ENCODE measurements at places on chromosomes 5 and 9. TPM values are rescaled to one million over a fixed set of nuclear protein-coding genes. Genes with fewer than 3 reads are reported as not detected.

- DNase-seq = no peak
These were observed 28.2 kb downstream of the MRPL36 start for GRCh38 chr5:1771149-1772065.

DNA sequence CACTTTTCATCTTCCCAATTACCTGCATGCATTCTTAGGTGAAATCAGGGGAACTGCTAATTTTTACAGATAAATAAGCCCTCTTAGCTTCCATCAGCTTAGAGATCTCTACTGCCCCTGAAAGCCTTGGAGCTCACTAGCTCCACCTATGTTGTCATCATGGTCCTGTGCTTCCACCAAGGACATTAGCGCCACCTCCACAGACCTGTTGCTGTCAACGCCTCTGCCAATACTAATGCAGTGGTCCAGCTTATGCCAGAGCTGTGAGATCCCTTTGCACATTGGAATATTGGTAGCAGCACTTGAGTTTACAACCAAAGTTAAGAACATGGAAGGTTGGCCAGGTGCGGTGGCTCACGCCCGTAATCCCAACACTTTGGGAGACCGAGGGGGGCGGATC is 7.7 kb upstream of the SHISAL2B start:
- DNase-seq = no peak

DNA sequence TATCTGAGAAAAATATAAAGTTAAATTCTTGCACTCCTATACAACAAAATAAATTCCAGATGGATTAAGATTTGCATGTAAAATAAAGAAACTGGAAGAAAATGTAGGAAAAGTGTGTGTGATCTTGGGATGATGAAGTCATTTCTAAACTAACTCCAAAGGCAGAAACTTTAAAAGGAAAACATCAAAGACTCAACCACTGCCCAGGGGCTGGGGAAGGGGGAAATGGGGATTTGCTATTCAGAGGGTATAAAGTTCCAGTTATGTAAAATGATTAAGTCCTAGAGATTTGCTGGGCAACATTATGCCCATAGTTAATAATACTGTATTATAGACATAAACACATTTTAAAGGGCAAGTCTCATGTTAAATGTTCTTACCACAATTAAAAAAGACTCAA is 254.5 kb downstream of the DEPDC1B start:
- no peak for DNase-seq

- no peak for DNase-seq
These were observed 172.2 kb downstream of the CDC42SE2 start for GRCh38 chr5:131436081-131436480.

Gene NAIP
- 17.3 TPM for total RNA-seq

DNA sequence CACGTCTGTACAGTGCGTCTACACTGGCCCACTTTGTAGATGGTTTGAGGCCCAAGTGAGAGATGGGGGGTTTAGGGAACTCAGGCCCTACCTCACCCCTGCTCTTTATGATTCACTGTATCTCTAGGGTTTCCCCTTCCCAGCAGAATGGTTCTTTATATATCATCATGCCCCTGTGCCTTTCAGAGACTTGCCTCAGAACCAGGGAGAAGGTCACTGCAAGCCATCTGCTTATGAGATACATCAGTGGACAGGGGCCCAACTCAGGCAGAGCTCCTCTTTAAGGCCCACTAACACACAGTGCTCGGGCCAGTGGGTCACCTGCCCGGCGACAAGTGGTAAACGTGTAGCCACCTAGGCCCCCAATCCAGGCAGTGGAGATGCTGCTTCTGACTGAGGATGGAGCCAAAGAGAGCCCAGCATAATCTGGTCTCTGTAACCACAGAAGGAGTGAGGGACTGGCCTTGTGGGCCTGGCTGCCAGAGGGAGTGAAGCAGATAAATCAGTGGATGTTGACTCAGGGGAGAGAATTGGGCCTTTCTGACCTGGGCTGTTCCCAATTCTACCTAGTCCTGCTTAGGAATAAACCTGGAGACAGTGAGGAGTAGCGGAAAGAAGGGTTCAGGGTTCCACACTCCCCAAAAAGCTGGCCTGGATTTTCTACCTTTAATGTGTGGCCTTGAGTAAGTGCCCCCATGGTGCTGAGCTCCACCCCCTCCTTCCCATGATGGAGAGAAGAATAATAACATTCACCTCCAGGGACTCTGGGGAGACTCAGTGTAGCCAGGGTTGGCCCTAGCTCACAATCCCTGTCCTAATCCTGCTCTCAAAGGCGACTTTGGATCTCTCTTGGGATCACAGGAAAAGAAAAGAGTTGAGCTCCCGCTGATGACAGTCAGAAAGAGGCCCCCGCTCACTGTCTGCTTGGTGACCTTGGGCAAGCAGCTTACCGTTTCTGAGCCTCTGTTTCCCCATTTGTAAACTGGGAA is 2.8 kb upstream of the DUSP1 start:
- DNase-seq = no peak

- no peak for DNase-seq
These were observed 9.4 kb downstream of the BTNL8 start for GRCh38 chr5:180908400-180908799.
